ENCODE measurements at places on chromosomes 12 and 14.

GRCh38 chr14:31505411-31505810 is 17.6 kb upstream of the GPR33 start:
- no peak for DNase-seq

GRCh38 chr12:53290661-53291060 is 4.7 kb upstream of the PFDN5 start:
- no peak for DNase-seq

DNA sequence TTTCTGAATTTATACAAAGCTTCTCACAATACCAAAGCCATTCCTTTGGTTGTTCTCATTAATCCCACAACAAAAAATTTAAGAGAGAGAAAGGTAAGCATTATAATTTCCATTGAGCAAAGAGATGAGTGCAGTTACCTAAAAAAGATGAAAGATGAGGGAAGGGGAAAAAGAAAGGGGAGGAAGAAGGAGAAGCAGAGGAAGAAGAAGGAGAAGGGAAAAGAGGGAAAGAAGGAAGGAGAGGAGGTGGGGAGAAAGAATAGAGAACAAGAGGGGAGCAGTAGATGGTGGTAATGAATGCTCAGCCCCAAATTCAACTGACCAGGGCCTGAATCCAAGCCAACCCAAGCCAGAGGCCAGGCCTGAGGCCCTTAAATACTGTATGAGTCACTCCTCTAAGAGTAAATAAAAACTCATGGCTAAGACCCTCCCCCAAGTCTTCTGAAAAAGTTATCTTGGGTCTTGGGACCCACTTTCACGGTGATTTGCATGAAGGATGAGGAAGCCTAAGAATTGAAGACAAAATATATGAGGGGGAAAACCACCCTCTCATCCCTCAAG is 144.6 kb downstream of the ITPR2 start:
- no peak for DNase-seq

DNA sequence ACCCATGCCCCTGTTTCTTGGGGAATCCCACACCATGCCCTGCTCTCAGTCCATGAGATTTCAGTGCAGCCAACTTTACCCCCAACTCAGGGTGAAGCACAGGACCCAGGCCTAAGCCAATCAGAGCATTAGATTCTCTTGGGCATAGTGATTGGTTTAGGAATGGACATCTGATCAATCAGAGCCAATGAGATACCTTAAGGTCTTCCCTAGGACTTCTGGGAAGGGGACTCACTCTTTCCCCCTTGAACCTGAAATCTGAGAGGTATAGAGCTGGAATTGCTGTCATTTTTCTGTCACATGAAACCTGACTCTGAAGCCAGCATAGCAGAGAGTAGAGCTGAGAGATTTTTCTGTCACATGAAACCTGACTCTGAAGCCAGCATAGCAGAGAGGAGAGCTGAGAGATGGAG is 127.1 kb downstream of the ZFP36L1 start:
- no peak for DNase-seq

GRCh38 chr14:43003845-43004244 is 1397.2 kb downstream of the LRFN5 start:
- no peak for DNase-seq

DNA sequence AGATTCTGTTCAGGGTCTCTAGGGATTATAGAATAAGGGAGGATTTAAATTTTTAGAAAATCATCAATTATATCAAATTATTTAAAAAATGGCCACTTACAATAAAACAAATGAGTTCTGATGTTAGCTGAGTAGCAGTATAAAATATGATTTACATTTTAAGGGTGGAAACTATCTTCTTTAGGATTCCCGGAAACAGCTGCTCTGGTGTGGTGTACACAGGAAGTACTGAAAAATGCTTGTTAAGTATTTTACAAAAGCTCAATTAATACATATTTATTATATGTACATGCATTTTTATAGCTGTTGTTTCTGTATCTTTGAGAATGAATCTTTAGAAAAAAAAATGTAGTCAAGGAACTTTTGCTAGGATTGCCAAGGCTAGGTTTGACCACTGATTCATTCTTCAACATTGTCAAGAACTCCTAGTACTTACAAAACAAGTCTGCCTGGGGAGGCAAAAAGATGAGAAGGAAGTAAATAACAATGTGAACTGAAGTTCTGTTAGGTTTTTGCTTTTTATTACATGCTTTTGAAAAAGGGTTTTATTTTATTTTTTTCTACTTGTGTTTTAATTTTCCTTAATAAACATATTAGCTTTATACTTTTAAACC is 48.0 kb downstream of the ARF6 start:
- DNase-seq, result no peak

DNA sequence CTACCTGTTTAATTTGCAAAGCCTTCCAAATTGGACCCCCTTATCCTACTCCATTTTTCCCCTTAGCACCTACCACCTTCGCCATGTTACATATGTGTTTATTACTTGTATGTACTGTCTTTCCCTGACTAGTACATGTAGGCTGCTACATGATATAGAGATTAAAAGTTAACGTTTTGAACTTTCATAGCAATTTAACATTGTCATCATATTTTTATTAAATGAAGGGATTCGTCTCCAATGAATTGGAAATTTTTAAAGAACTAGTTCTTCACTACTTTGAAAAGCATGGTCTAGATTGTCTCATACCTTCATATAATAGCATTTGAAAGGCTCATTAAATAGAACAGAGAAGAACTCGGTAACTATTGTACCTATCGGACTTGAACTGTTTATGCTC is 64.9 kb upstream of the REP15 start:
- DNase-seq, result no peak

DNA sequence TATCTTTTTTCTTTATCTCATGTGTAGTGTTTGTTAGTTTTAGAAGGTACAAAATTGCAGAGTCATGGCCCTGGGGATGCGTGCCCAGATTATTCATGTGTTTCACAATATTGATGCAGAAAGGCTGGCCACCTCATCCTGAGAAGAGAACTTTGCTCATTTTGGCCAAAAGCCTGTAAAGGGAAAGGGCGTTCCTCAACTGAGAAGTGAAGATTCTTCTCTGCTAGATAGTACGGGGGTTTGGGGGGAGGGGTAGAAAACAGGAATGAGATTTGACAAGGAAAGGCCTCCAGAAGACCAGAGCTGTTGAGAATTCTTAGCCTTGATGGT is 1.7 kb downstream of the MGST1 start:
- DNase-seq, result peak; percentile 89

DNA sequence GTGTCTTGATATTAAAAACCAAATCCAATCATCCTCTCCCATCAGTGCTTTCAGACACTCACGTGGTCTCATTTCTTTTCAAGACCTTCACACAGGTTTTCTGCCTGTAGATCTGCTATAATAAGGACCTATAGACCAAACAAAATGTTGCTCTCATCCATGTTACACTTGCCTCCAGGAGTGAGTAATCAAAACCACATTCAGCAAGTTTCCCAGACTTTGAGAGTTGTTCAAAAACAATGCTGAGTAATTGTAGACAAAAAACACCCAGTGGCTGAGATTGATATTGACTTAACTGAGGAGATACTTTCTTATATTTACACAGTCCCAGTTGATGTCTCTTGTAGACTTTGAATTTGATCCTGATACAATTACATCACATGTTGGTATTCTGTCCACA is 383.1 kb downstream of the TMEM132D start:
- no peak for DNase-seq

DNA sequence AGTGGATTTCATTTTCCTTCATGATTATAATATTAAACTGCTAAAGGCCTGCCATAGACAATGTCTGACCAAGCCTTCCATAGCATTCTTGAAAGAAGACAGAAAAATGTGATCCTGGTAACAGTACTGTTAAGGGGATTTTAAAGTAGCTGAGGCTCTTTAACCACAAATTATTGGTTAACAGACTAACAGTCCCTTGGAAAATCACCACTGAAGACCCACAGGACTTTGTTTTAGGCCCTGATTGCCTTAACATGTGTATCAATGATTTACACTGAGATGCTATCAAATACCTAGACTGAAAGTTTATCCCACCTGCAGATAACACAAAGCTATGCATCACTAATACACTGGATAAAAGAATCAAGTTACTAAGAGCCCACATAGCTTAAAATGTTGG is 6.0 kb downstream of the KRT79 start:
- no peak for DNase-seq

GRCh38 chr14:100334904-100335303 is 11.8 kb downstream of the SLC25A47 start:
- no peak for DNase-seq

GRCh38 chr14:65826946-65827345 is 414.4 kb downstream of the FUT8 start:
- DNase-seq, result no peak

DNA sequence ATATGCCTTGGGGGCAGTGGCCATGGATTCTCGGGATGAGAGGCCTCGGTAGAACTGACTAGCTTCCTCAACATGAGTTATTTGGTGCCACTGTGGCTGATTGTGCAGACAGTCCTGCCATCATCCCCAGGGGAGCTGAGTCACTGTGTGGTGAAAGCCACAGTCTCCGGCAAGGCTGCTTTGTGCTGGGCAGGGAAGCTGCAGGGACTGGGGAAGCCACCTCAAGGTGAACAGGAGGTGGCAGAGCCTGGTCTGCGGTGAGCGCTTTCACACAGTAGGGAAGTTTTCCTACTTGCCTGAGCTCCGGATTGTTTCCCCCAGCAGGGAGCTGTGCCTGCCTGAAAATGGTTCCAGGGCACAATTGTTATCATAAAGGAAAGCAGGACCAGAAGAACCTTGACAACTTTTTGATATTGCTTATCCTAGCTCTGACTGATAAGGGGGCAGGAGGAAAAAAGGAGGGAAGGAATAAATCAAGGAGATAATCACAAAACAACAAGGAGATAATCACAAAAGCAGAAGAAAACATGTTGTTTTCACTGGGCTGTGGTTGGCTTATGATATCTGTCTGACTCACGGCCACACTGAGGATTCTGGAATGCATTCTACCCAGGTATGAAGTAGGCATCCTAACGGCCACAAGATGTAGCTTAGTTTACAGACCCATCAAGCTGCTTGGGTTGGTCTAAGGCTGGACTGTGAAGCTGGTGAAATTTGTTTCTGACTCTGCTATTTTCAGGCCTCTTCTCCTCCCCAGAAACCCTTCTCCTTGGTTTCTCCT is 32.2 kb upstream of the GNG2 start:
- no peak for DNase-seq

- DNase-seq, result no peak
Measured at GRCh38 chr12:2811801-2812200, 667 bp upstream of the ITFG2 start.

DNA sequence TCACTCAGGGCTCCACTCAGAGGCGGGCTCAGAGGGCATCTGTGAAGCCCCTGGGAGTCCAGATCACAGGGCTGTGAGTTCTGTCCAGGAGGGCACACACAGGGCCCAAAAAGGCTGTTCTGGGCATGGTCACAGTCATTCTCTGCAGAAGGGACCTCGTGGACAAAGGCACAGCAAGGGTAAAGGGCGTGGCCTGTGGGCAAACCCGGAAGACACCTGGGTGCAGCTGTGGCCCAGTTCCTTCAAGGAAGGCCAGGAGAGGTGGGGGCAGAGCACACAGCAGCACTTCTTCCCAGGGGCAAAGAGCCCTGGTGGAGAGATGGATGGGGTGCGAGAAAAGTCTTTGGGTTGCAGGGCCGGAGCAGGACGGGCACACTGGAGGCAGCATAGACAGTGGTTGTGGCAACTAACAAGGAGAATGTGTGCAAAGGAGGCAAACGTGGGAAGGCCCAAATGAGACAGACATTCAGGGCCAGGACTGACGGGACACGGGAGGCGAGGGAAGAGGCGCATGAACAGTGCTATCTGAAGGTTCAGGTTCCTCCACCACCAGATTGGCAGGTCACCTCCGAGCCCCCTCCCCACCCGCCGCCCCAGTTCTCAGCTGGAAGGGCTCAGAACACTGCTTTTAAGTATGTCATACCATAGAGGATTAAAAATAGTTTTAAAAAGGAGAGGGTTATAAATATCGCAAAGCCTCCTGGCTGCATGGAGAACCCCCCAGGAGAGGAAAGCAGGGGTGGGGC is 8.9 kb downstream of the CLMN start:
- DNase-seq, result no peak

- no peak for DNase-seq
Measured at GRCh38 chr14:86243158-86243557, 713.2 kb downstream of the FLRT2 start.

- DNase-seq, result no peak
Measured at GRCh38 chr12:120783197-120783596, 57.6 kb downstream of the ACADS start.

- no peak for DNase-seq
Measured at GRCh38 chr14:55936691-55937090, 181.5 kb upstream of the PELI2 start.

- no peak for DNase-seq
Measured at GRCh38 chr12:117830471-117830870, 138.3 kb downstream of the KSR2 start.

- no peak for DNase-seq
Measured at GRCh38 chr12:24379861-24380521, 430.5 kb upstream of the SOX5 start.

DNA sequence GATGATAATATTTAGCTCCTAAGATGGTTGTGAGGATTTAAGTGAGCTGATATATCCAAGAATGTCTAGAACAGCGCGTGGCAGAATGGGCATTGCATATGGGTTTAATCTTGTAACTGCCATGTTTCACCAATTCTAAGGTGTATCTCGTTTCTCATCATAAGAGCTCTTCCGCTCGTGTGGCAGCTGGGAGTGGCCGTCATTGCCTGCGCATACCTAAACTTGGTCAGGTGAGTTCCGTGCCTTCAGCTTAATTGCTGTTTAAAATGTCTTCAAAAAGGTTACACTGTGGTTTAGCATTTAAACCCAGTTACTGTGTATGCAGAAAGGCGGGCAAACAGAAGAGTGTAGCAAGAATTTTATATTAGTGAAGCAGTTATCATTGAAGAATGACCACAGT is 4.5 kb upstream of the AQP2 start:
- DNase-seq, result no peak

DNA sequence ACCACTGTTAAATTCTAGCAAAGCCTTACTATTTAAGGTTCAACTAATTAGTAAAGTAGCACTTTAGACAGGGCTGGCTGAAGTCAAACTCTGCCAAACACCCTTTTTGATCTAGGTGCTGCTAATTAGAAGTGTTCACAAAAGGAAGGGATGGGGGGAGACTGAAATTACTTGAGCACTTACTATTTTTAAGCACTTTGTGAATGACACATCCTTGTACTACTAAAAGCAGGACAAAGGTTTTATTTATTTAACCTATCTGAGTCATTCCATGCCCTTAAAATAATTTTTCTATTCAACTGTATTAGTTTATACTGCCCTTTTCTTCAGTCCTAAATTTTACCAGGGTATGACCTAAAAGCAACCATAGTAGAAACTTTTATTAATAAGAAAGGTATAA is 20.1 kb downstream of the MBIP start:
- no peak for DNase-seq

GRCh38 chr12:87280893-87281292 is 748.3 kb downstream of the C12orf50 start:
- DNase-seq, result no peak

DNA sequence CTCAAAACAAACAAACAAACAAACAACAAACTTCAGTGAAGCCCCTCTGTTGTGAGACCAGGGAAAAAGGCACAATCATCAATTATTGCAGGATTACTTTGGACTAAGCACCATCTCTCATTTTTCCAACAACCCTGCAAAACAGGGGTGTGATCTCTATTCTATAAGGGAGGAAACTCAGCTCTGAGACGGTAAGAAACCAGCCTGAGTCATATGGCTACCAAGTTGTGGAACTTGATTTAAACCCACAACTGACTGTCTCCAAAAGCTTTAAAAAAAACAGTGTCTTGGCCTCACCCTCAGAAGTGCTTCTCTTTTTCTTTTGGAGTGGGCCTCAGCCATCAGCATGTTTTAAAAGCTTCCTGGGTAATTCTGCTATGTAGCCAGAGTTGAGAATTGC is 49.8 kb downstream of the RIN3 start:
- DNase-seq, result no peak
